ENCODE measurements at places on chromosomes 16 and 17.

- DNase-seq: no peak
Observed at GRCh38 chr16:1510272-1510671, 17.1 kb downstream of the TELO2 start.

DNA sequence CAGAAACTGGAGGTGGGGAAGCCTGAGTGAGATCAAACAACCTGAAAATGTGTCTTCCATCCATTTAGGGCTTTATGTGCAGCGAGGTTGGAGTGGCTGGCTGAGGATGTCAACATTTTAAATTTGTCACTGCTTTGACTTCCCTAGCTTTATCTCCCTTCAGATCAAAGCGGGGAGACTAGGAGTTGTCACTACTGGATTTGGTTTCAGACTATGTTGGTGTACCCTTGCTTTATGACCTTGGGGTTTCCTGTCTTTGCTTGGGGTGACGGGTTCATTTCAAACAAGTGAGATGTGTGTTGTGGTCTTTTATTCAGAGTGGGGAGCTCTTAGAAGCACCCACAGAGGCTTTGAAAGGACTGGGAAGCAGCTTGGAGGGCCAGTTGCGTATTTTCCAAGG lies 25.6 kb downstream of the MSI2 start:
- DNase-seq: no peak

DNA sequence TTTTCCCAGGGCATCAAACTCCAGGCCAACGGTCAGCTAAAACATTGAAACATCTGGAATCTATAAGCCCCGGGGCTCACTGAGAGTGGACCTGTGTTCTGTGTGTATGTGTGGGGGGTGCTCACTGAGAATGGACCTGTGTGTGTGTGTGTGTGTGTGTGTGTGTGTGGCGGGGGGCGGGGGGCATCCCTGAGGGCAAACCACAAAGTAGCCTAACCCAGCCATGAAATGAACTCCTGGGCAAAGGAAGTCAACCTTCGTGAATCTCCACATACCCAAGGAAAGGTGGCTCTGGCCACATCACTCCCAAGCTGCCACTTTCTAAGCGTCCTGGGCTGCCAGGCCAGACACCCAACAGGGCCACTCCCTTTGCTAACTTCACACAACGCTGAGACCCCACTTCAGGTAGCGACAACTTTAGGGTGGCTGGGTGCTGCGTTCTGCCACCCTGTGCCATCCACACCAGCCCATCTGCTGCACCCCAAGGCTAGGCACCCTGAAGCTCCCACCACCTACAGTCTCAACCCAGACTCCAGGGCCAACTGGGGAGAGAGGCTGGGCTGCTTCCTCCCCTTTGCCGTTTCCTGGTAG lies 1.6 kb downstream of the MAFG start:
- DNase-seq: no peak

DNA sequence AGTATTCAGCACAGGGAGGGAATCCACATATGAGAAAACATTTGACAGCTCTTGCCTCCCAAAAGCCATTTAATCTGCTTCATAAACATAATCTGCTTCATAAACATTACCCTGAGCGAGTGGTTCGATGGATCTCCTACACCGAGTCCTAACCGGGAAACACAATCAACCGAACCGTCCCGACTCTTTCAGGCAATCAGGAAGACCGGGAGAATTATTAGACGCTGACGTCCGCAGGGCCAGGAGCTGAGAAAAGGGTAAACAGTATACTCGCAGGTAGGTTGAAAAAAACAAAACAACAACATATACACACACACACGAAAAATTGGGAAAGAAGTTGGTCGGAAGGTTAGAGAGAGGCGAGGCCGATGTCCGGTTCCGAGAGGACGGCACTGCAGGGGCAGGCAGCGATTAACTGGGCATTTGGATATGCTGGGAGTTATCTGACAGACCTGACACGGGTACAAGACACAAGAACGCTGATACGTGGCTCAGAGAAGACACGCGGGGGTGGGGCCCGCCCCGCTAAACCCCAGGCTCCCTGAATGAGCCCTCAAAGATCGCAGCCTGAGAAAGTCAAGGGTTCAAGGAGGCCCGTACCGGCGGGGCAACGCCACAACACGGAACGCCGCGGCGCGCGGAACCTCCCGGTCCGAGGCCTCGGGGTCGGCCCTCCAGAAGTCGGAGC lies 585 bp downstream of the AP1G1 start:
- DNase-seq: no peak

DNA sequence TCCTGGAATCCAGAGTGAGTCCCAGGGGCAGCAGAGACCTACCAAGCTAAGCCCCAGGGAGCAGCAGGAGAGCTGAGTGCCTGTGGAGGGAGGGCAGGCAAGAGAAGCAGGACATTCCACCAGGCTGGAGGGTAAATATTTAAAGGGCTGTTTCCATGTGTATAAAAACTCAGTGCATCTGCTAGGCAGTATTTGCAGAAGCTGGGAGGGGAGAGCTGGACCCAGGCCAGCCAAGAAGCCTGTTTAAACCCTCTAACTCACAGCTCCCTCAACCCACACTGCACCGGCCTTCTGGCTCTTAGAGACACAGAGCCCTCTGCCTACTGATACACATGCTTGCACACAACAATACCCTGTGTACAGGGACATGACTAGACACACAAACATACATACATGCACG lies 22.5 kb upstream of the TMEM132E start:
- DNase-seq: no peak

All from HS-5 (cell line).